ENCODE measurements at places on chromosomes 7 and 10. TPM values are rescaled to one million over a fixed set of nuclear protein-coding genes. Genes with fewer than 3 reads are reported as not detected.
A peak's percentile ranks its signal among the peaks of the same experiment; 100 is the strongest.

- no peaks in the 10 kb centered on the region for H3K27me3 ChIP-seq
- H3K27ac ChIP-seq, result no peak overlapping the region
- no peak for DNase-seq
- H3K4me3 ChIP-seq, result no peak overlapping the region
- H3K36me3 ChIP-seq, result no peaks in the 10 kb centered on the region
- no peaks in the 10 kb centered on the region for H3K4me1 ChIP-seq
Observed at GRCh38 chr7:19899529-19899928, 126.1 kb upstream of the TMEM196 start.

DNA sequence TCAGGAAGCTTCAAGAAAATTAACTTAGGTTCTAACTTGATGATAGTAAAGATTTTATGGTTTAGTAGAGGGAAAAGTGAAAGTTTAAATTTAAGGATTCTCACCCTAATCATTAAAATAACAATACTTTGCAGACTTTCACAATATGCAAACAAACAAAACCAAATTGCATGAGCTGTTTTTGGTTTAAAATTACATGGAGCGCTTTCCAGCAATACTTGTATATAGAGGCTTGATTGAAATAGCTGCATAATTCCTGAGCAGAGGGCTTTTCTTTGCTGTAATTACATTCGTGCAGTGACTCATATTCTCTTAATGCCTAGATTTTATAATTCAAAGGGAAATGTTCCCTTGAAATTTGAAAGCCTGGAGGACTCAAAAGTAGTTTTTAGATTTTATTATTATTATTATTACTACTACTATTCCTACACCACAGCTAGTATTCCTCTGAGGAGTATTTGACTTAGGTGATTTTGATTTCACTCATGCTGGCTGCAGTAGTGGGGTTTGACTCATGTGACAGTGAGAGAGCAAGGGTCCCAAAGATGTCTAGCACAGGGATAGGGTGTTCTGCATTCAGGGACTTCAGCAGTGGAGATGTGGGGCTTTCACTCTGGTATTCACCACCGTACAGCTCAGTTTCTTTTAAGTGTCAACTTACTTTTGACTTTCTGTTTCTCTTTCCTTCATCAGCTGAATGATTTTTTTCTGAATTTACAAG lies 138.1 kb downstream of the ADAM22 start:
- DNase-seq, result no peak
- H3K36me3 ChIP-seq, result no peaks in the 10 kb centered on the region
- no peak overlapping the region for H3K4me3 ChIP-seq
- no peaks in the 10 kb centered on the region for H3K4me1 ChIP-seq
- no peak overlapping the region for H3K27ac ChIP-seq
- no peaks in the 10 kb centered on the region for H3K27me3 ChIP-seq

VSTM4 gene
- 0.07 TPM for total RNA-seq

DNA sequence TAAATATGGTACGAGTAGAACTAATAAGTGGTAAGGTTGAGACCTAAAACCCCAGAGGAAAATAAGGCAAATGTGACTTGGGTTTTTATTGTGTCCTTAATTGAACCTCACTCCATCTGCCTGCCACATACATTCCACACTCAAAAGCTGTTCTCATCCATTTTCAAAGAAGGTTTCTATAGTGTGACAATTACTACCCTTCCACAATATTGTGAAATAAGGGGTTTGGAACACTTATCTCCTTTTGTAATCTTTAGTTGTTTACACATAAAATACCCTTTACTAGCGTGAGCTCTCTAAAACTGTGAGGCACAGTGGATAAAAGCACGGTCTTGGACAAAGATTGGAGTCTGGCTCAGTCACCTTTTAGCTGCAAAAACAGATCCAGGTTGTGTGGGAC lies 166.6 kb downstream of the THSD7A start:
- H3K27ac ChIP-seq, result no peak overlapping the region
- no peak for DNase-seq
- H3K4me1 ChIP-seq, result no peaks in the 10 kb centered on the region
- H3K36me3 ChIP-seq, result no peaks in the 10 kb centered on the region
- no peak overlapping the region for H3K4me3 ChIP-seq
- H3K27me3 ChIP-seq, result no peaks in the 10 kb centered on the region

DNA sequence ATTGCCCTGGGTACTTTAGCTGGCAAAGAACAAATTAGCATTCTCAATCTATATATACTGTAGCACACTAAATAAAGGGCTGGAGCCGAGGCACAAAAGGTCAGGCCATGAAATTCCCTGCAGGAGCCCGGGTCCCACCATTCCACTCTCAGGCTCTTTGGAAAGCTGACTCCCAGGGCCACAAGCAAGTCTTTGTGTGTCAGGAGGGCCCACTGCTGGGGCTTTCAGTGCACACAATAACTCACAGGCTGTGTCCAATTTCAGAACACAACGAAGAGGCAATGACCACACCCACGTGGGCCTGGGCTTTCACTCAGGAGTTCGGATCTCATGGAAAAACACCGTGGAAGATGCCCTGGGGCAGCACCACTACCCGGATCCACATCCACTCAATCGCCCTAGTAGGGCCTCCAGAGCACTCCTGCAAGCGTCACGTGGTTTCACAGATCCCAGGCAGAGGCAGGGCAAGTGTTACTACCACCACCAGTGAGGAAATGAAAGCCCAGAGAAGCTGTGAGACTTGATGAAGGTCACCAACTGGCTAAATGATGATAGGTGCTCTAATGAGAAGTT lies 60.3 kb downstream of the COBL start:
- no peaks in the 10 kb centered on the region for H3K27me3 ChIP-seq
- no peaks in the 10 kb centered on the region for H3K36me3 ChIP-seq
- no peak overlapping the region for H3K4me3 ChIP-seq
- H3K4me1 ChIP-seq, result no peaks in the 10 kb centered on the region
- no peak overlapping the region for H3K27ac ChIP-seq
- no peak for DNase-seq

DNA sequence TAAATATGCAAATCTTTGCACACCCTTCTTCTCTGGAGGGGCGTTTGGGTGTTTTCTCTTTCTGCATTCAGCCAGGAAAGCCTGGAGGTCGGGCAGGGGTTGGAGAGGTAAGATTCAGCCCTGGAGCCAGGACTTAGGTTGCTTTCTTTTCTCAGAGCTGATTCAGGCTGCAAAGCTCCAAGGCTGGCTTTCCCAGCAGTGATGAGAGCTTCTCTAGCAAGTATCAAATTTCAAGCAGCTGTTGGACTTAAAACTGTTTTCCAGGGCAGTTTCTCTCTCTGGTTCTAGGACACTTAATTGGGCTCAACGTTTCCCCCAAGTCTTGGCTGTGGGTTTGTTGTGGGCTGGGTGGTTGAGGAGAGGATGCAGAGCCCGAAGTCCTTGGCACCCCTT lies 608 bp downstream of the AKR1B10 start:
- DNase-seq, result no peak
- no peak overlapping the region for H3K27ac ChIP-seq
- H3K27me3 ChIP-seq, result peaks cover 4% of the 10 kb centered on the region
- H3K4me1 ChIP-seq, result no peaks in the 10 kb centered on the region

- H3K36me3 ChIP-seq, result no peaks in the 10 kb centered on the region
- H3K4me3 ChIP-seq, result no peak overlapping the region
- H3K27ac ChIP-seq, result no peak overlapping the region
Observed at GRCh38 chr7:79971058-79971457, 163.6 kb upstream of the GNAI1 start.

SPDYE8 gene
- not detected for total RNA-seq

DNA sequence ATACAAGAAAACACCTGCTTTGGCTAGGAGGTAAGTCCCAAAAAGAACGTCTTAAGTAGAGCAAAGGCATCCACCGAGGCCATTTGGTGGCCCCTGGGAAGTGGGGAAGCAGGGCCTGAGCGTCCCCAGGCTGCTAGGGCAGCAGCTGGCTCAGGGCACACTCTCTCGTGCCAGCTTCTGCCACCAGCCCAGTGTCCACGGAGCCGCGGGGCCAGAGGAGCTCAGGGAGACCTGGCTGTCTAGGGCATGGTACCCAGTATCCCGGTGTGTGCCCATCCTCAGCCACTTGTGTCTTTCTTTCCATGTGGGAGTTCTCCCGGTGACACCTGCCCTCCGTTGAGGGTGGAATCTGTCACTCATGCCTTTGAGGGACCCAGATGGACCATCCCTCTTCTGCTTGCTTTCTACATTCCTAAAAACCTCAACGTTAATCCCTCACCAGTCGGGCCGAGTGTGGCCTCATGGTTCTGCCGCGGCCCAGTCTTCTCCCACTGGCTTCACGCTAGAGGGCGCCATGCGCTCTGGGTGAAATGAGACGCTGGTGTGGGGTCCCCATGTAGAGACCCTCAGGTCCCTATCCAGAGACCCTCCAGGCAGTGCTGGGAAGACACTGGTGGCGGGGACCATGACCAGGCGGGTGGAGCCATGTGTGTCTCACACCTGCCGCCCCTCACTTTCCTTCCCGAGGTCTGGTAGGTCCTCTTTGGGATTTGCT lies 9.5 kb upstream of the AP5Z1 start:
- no peaks in the 10 kb centered on the region for H3K27me3 ChIP-seq
- H3K36me3 ChIP-seq, result peaks cover 32% of the 10 kb centered on the region
- H3K27ac ChIP-seq, result no peak overlapping the region
- H3K4me1 ChIP-seq, result peaks cover 8% of the 10 kb centered on the region
- DNase-seq, result no peak
- no peak overlapping the region for H3K4me3 ChIP-seq

DNA sequence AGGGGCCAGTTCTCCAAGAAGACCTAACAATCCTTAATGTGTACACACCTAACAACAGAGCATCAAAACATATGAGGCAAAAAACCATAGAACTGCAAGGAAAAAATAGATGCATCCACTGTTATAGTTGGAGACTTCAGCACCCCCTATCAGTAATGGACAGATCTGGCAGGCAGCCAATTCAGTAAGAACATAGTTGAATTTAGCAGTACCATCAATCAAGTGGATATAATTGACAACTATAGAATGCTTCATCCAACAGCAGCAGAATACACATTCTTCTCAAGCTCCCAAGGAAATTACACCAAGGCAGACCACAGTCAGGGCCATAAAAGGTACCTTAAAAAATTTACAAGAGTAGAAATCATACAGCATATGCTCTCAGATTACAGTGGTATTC lies 42.2 kb downstream of the POLL start:
- peak; percentile 34 for DNase-seq
- H3K27me3 ChIP-seq, result no peaks in the 10 kb centered on the region
- no peak overlapping the region for H3K4me3 ChIP-seq
- H3K36me3 ChIP-seq, result no peaks in the 10 kb centered on the region
- H3K4me1 ChIP-seq, result no peaks in the 10 kb centered on the region
- no peak overlapping the region for H3K27ac ChIP-seq

DNA sequence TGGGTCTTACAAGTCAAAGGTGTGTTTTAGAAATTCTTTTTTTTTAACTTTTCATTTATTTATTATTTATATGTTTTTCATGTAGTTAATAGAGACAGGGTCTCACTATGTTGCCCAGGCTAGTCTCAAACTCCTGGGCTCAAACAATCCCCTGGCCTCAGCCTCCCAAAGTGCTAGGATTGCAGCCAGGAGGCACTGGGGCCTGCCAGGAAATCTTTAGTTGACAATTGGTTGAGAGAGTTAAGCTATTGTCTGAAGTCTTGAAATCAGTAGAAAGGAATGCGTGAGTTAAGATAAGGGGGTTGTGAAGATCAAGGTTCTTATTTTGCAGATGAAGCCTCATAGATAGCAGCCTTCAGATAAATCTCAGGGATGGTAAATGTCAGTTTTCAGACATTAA lies 245.4 kb upstream of the GALNT17 start:
- H3K36me3 ChIP-seq, result no peaks in the 10 kb centered on the region
- H3K27me3 ChIP-seq, result no peaks in the 10 kb centered on the region
- no peak for DNase-seq
- no peak overlapping the region for H3K4me3 ChIP-seq
- no peak overlapping the region for H3K27ac ChIP-seq

DNA sequence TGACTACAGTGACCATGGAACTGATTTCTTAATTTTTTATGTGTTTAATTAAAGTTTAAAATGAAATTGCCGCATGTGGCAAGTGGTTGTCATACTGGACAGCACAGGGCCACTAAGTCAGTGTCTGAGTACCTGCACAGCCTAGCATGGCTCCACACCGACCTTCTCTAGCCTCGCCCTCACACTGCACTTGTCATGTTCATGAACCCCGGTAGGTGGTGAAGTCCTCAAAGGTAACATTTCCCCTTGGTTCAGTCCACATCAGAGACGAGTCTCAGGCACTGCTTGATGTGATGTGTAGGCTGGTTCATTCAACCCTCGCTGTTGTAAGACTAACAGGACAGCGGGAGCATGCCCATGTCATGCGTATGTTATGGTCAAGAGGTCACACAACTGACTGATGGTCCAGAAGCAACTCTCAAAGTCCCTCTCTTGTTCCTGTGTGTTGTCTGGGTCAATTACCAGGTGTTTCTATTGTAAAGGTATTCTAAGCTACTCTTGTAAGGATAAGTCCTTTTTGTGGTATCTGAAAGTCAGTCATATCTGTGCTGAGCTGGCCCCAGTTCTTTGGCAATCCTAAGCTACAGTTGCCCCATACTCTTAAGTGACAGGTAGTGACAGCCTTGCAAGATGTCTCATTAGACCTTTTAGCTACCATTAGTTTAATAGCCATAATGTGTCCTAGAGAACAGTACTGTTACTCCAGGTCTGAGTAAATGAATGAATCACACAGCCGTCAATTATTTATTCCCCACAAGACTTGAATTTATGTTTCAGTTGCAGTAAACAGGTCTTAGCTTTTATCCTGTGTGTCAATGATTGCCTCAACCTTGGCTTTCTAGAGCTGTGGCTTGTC lies 32.9 kb upstream of the ZC3HAV1L start:
- peaks cover 19% of the 10 kb centered on the region for H3K36me3 ChIP-seq
- H3K4me1 ChIP-seq, result no peaks in the 10 kb centered on the region
- no peak overlapping the region for H3K4me3 ChIP-seq
- DNase-seq, result no peak

DNA sequence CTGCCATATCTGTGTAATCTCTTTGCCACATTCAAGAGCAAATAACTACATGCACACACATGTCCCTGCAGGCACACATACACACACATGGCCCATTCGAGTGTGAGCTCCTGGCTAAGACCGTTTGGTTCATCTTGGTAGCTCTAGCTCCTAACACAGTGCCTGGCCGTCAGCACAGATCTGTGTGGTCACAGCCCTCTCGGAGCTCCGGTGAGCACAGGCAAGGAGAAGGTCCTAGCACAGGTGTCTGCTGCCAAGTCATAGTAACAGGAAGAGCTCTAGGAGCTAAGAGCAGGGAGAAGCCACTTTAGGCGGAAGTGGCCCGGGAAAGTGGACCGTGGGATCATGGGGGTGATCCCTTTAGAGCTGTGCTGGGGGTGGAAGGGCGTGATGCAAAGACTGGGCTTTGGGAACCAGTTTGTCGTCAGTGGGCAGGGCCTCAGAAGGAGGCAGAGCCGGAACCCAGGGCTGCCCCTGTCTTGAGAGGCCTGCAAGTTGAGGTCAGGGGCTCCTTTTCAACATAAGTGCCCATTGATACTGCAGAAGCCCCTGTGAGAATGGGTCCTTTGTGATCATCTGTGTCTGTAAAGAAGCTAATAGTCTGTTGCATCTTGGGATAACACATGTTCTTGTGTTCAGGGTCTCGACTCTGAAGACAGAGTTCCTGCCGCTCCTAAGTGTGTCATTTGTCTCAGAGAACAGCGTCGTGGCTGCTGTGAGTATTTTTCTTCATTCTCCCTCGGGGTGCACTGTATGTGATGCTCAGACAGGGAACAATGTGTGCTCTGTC lies 16.6 kb upstream of the ARPC1B start:
- peaks cover 24% of the 10 kb centered on the region for H3K36me3 ChIP-seq
- no peak for DNase-seq
- H3K27ac ChIP-seq, result no peak overlapping the region
- no peak overlapping the region for H3K4me3 ChIP-seq

CD36 gene
- total RNA-seq, result 0.58 TPM

SLC39A12 gene
- not detected for total RNA-seq

Measured in endothelial cell of umbilical vein (primary cell).